ENCODE measurements at places on chromosomes 11 and 22.

DNA sequence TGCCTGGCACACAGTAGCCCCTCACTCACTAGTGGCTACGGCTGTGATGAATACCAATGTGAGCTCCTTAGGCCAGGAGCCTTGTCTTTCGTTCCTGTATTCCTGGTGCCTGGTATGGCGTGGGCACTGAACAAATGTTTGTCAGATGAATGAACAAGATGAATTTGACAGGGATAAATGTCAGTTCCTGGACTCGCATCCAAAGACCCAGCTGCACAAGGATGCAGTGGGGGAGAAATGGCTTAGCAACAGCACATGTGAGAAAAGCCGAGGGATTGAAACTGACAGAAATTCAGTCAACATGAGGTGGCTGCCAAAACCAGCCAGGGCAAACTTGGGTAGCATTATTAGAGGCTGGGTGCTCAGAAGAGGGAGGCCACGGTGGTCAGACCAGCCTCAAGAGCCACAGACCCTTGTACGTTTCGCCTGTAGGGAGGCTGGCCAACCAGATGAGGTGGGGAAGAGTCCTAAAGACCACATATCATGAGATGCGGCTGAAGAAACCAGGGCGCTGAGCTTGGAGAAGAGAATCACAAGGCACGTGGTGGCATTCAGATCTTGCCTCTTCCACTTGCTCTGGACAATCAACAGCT is 7.7 kb upstream of the SLC22A8 start:
- DNase-seq: no peak

- no peak for DNase-seq
These were observed 207.0 kb downstream of the TBC1D22A start for GRCh38 chr22:46969491-46969890.

GRCh38 chr11:74371269-74372052 is 26.8 kb downstream of the PGM2L1 start:
- DNase-seq: no peak

DNA sequence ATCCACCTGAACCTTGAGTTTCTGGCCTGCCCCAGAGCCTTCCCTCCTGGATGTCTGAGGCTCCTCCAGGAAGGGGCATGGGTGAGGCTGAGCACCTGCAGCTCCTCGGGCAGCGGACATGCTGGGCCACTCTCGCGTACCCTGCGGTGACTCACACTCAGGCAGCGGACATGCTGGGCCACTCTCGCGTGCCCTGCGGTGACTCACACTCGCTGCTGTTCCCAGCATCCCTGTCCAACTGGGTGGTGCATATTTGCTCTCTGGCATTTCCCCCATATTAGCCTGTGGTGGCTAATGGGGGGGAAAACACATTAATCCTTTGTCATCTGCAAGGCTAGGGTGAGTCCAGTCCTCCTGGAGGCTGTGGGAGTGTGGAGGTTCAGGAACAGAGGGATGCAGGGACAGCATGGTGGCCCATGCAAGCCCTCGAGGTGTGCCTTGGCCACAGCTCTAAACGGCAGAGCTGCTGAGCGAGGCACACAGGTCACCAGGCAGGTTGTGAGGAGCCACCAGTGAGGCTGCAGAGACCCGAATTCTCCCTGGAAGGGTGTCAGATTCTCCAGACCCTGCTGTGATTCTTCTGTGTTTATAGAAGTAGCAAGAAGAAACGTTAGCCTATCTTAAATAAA is 728.1 kb downstream of the BRD1 start:
- DNase-seq: no peak

DNA sequence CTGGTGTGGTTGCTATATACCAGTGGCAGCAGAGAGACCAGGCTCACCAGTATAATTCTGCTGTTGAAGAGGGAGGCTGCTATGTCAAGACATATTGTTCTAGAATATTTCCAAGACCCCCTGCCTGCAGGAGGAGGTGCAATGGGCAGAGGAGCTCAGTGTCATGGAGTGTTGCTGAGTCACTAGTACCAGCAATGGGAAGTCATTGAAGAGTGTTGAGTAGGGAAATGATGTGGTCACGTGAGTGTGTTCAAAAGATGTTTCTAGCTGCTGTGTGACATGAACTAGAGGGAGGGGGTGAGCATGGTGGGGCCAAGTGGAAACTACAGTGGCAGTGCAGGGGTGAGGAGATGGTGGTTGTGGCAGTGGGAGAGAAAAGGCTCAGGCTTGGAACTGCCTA is 76.3 kb upstream of the BIRC3 start:
- no peak for DNase-seq

GRCh38 chr11:69211920-69212797 is 56.4 kb downstream of the SMIM38 start:
- no peak for DNase-seq

All from small intestine (tissue), 16 donors.